ENCODE measurements at places on chromosomes 6 and 20.

DNA sequence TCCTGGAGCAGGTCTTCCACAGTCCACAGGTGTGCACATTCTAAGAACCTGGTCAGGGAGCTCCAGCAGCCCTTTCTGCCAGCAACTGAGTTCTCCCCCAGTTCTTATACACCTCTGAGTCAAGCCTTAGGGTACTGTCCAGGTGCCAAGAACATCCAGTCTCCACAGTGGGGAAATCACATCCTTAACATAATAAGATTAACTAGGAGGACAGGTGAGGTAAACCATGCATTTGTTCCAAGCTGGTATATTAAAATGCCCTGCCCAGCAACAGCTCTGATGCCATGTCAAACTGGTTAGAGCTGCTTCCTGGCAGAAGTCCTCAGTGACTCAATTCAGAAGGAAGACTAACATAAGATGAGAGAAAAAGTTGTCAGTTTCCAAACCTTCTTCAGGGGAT, 303.9 kb upstream of the SGK1 start:
- no peak for DNase-seq

GRCh38 chr6:134689177-134689576, 260.7 kb downstream of the ALDH8A1 start:
- no peak for DNase-seq

DNA sequence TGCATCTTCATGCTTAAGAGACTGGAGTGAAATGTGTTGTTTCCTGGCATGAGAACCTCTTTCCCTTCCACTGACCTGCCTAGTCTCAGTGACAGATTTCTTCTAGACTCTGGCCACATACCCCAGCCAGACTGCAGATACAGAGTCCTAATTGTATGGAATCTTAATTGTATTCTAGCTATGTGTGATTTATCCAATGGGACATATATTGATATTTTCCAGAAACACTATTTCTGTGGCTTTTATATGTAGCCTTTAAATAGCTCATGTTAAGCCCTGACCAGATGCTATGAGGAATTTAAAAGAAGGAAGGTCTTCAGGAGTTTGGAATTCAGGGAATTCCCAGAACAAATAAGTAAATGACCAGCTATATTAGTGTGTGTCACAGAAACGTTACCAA, 99.0 kb downstream of the FIG4 start:
- DNase-seq: no peak

GRCh38 chr20:40941133-40941610, 87.5 kb upstream of the TOP1 start:
- DNase-seq: no peak

DNA sequence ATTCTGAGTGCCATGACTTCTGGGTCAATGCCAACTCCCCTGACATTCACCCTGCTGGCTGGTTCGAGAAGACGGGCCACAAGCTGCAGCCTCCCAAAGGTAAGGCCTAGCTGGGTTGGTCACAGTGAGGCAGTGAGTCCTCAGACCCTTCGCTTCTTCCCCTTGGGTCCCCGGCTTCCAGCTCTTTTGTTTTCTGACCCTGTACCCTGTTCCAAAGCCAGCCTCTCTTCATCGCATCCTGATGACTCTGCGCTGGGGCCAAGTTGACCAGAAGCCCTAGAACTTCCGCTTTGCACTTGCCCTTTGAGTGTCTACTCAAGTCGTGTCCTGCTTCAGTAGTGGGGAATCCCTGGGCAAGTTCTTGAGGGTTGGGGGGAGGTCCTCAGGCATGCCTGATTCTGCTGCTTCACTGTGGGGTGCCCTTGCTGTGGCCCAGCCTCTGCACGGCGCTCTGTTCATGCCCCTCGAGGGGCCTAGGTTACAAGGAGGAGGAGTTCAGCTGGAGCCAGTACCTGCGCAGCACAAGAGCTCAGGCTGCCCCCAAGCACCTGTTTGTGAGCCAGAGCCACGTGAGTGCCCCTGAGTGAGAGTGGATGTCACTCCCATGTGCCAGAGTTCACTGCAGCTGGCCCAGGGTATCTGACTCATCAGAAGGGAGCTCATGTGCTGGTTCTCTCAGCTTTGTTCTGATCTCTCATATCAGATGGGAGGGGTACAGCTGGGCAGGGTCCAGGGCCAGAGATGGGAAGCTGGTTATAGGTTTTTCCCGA, 23.0 kb downstream of the L3MBTL1 start:
- DNase-seq: no peak

DNA sequence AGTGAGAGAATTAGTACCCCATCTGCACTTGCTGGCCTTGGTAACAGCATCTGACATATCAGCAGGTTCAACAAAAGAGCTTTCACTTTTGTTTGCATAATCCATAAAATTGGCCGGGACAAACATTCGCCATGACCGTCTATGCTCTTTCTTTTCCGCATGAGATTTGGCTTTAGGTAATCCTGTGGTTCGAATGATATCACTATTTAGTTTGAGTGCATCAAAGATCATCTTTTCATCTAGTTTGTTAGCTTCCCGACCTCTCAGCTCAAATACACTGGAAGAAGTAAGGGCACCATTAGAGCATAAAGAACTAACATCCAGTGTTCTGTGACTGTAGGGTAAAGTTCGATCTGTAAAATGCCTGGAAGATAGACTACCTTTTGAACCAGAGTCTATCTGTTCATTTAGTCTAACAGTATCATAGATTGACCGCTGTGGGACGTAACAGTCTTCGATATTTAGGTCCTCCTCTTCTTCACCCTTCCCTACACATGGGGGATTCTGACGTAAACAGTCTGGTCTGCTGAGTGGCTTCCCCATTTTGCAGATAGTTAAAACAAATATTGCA, 101.6 kb downstream of the DST start:
- DNase-seq: no peak

DNA sequence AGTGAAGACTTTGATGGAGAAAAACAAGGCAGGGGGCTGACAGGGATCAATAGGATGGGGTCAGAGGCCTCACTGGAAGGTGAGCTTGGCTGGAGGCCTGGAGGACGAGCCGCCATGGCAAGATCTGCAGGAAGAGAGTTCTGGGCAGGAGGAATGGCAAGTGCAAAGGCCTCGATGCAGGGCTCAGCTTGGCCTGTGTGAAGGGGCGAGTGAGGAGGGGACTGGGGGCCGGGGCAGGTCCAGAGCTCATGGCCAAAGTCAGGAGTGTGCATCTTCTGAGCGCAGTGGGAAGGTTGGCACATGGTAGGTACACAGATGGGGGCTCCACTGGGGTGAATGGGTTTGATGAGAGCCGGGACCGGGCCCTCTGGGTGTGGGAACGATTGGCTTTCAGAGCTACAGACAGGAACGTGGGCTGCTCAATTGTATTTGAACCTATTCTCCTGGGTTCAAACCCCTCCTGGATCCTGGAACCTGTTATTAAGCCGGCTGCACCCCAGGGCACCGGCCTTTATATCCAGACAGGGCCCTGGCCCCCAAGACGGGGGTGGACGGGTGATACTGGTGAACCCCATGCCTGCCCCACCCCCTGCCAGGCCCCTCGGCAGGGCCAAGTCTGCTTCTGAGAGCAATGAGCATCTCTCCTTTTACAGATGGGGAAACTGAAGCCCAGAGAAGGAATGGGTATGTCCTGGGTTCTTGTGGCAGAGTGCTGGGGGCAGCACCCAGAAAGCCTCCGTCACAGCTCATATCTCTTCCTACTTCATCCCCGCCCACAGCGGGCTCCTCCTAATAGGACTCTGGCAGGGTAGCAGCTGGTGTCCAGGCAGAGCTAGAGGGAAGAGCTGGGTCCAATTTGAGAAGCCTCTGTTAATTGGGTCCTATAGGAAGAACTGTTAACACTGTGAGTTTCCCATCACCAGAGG, 106.1 kb downstream of the CEBPB start:
- DNase-seq: no peak
